AG10803 (cell line): ENCODE measurements at places on chromosomes 6 and 20.

DNA sequence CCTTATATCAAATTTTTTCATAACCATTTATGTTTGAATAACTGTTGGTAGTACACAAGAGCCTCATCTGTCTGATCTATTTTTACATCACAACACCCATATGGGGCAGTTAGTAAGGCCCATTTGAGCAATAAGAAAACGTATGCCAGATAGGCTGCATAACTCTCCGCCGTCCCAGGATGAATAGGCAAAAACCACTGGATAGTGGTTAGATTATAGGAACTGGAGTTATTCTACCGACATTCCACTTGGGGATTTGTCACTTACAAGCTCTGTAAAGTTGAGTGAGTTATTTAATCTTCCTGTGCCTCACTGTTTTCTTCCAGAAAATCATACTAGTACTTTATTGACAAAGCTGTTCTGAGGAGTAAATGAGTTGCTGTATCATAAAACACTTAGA, 881.9 kb downstream of the QKI start:
- DNase-seq: no peak

DNA sequence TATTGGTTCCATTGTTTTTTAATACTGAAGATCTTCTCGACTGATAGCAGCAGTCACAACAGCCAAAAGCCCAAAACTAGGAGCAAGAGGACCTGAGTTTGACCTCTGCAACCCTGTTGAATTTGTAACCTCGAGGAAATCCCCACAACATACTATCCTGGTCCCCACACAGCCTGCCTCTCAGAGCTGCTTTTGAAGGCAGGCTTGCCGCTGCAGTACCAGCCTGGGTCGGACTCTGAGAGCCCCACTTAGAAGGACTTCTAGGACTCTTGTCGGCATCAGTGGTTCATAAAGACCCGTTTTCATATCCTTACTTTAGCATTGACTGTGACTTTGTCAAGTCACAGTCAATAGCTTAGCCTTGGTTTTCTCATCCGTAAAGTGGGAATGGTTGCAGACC, 49.3 kb downstream of the EBF4 start:
- DNase-seq: no peak

GRCh38 chr6:118186672-118187567, 279.9 kb downstream of the SLC35F1 start:
- DNase-seq: no peak

GRCh38 chr20:17761604-17762003, 61.8 kb downstream of the BANF2 start:
- no peak for DNase-seq

GRCh38 chr6:111086685-111087084, 618 bp upstream of the SLC16A10 start:
- DNase-seq: no peak
